ENCODE measurements at places on chromosomes 12 and 14. TPM values are rescaled to one million over a fixed set of nuclear protein-coding genes. Genes with fewer than 3 reads are reported as not detected.
A peak's percentile ranks its signal among the peaks of the same experiment; 100 is the strongest.

DNA sequence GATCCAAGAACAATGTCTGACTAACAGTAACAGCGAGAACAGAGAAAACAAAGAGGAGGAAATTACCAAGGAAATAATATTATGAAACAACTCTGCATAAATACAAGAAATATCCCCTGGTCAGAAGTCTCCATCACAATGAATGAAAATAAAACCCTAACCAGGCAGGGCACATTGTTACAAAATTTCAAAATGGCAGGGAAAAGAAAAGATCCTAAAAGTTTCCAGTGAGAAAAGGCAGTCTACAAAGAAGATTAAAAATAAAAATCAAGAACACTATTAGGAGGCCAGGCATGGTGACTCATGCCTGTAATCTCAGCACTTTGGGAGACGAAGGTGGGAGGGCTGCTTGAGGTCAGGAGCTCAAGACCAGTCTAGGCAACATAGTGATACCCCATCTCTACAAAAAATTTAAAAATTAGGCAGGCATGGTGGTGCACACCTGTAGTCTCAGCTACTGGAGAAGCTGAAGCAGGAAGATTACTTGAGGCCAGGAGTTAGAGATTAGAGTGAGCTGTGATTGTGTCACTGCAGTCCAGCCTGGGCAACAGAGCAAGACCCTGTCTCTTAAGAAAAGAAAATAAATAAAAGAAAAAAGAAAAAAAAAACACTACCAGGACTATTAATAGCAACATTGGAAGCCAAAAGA lies 47.8 kb downstream of the FERMT2 start:
- DNase-seq = no peak

DNA sequence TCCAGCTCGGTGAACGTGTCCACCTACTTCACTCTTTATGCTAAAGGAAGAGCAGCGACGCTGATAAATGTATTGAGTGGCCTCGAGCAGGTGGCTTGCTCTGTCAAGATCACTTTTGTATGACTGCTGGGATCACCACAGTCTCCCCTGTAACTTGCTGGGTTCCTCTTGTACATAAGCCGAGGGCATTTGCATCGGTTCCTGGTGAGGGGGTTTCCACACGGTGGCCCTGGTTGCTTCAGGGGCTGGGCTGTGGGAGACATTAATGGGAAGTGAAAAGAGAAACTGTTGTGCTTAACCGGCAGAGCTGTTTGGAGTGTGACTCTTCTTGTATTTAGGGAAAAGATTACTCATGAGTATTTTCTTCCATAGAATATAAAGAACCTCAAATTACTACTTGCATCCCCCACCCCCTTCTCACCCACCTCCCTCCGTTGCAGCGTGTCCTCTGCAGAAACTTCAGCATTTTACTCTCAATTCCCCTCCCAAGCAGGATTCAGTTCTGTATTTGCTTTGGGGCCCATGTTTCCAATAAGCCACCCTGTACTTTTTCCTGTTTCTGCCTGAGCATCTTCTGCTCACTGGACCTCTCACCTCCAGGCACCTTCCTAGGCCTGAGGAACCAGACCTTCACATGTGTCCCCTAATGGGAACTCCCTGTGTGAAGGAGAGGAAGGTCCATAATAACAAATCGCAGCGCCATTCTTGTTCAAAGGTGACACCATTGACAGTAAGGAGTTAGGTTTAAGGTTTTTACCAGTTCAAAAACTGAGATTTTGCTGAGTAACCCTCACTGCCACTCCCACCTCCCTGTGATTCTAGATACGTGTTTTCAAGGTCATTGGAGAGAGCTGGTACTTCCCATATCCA lies 187.0 kb downstream of the ETV6 start:
- DNase-seq = peak; percentile 14

GRCh38 chr12:47346251-47347019 lies 266.7 kb upstream of the AMIGO2 start:
- DNase-seq = no peak

DNA sequence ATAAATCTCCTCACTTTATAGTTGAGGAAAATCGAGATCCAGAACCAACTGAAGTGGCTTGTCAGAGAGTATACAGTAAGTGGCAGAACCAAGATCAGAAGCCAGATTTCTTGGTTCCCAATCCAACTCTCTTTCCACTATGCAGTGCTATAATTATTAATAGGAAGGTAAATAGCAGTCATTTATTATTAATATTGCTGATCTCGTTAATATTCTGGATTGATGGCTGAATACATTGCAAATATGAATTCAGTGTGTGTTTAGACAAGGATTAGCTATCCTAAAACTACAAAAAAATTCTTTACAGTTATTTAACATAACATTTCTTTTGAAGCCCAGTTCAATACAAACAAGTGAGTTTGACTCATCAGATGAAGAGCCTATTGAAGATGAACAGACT lies 2.8 kb downstream of the CDKN3 start:
- DNase-seq = no peak

GRCh38 chr14:67440513-67440912 lies 28.5 kb upstream of the PLEK2 start:
- no peak for DNase-seq

DNA sequence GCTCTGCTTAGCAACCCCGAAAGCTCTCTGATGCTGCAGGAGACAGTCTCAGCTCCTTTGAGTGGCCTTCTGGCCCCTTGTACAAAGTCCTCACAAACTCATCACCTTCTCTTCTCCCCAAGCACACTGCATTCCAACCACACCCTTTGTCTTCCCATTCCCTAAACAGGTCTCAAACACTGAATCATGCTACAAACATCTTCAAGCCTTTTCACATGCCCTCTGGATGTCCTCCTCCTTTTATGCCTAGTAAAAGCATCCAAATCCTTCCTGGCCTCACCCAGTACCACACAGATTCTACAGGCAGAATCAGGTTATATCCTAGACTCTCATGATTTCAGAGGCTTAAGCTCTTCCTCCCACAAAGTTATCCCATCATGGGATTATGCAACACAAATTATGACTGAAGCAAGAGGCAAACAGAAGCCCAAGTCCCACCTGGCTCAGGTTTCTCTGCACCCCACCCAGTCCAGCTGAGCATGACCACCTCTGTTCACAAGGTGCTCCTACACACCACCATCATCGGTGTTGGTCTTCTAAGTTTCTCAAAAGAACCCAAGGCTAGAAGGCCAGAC lies 61.4 kb upstream of the PCED1B start:
- DNase-seq = no peak

DNA sequence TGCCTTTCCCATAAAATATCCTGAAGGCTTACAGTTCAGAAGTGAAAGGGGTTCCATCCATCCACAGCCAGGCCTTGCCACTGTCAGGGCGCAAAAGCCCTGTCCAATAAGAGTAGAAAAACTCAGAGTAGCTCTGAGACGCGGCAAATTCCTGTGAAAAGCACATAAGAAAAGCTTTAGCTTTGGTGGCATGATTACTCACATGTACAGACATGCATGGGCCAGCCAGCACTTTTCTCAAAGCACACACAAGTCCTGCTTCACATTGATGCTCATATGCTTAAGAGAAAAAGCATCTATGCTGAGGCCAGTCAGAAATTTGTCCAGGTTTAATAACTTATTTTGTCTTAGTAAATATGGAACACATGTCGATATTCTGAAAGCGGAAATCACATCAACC lies 25.5 kb downstream of the CLEC1A start:
- no peak for DNase-seq

DNA sequence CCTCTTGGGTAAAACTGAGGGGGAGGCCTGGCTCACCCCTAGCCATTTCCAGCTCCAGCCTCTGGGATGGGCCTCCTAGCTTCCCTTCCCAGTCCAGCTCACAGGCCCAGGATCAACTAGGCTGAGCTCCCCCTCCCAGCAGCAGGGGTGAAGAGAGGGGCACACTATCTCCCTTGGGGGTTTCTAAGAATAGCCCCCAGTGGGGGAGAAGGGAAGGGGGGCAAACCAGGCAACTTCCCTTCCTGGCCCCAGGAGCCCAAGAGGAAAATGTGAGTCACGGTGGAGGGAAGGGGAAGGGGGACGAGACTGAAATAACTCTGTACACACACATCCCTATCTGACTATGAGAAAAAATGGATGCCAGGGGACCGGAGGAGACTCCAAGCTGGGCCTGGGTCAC lies 9.0 kb downstream of the ADCY6 start:
- DNase-seq = peak; percentile 49

DNA sequence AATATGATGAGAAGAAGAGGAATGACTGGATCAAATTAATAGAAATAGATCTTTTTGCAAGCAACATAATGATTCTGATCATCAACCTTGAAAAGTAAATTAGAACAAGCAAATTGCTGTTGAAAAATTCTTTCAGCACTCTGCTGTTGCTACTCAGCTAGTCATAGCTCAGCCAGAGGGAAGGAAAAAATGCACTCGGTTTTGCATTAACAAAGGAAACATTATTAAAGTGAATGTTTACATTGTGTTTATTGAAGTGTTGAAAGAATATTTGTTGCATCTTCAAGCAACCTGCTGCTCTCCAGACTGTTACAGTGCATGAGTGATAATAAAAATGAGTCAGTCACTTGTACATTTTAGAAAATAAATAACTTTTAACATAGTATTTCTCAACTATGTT lies 26.5 kb downstream of the AP5M1 start:
- no peak for DNase-seq

The SLC38A4 gene
- 12.0 TPM for total RNA-seq

The CCDC175 gene
- total RNA-seq = not detected
